Activated CD8-positive, alpha-beta memory T cell treated with anti-CD3 and anti-CD28 coated beads for 48 hours (primary cell): ENCODE measurements at places on chromosomes 4 and X.

DNA sequence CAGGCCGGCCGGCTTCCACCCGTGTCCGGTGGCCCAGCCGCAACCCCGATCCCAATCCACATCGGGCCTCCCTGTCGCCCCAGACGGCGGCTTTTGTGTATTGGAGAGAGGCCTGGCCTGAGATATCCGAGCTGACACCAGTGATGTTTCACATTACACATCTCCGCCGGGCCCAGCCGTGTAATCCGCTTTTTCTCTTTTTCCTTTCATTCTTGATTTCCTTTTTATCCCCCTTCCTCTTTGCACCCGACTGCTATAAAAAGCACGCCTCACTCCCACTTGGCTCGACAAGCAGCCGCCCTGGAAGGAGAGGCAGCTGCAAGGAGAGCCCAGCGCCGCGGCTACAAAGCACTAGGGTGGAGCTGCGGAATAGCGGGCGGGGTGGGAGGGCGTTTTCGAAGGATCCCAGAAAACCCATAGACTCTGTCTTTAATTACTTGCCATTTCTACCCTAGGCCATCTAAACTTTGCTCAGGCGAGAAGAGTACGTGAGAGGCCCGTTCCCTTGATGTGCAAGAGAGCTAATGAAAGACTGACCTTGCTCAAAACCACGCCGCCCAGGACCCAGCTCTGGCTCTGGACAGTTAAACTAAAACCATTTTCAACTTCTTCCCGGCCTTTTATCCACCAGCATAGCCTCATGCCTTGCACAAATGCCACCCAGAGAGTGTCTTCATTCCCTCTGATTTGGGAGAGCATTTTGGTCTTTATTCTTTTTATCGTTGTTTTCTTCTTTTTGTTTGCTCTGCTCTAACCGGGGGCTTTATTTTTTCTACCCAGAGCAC, 3.2 kb downstream of the PITX2 start:
- no peak for DNase-seq

- DNase-seq, result no peak
These were observed 191.1 kb downstream of the KCTD8 start for GRCh38 chr4:44257461-44257860.

DNA sequence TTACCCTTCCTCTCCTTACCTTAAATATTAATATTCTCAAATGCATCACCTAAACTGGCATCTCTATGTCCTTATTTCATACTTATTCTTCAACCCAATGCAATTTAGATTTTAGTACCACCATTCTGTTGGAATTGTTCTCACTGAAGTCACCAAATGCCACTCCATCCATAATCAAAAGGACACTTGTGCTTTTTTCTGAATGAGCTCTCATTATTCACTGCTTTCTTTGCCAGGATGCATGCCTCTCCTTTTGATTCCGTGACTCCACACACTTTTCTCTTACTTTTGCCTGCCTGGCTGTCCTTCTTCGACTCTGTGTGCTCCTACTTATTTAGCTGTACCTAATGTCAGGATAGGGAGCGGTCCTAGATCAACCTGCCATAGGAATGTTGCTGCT, 633.1 kb upstream of the BOD1L1 start:
- DNase-seq, result no peak

DNA sequence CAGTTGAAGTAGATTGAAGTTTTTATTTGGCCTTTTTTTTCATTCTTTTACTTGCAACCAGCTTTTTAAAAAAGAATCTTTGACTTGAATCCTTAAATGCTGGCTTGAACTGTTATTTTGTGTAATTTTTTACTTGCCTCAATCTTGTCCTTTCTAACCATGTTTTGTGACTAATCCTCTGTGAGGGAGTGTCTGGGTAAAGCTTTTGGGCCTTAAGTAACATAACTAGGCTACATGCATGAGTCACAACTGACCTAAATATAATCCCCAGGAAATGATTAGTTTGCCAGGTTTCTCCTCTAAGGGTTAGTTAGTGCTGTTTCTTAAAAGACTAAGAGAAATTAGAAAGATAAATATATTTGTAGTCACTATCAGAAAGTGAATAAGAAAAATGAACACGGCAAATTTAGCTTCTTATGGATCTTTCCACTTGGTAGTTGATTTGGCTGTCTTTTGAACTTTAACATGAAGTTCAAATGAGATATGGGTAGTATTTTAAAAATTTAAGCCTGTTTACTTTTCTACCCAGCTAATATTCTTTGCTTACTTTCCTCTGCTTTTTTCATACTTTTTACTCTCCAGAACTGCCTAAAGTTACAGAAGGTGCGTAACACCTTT, 13.0 kb downstream of the EXOC1 start:
- no peak for DNase-seq

DNA sequence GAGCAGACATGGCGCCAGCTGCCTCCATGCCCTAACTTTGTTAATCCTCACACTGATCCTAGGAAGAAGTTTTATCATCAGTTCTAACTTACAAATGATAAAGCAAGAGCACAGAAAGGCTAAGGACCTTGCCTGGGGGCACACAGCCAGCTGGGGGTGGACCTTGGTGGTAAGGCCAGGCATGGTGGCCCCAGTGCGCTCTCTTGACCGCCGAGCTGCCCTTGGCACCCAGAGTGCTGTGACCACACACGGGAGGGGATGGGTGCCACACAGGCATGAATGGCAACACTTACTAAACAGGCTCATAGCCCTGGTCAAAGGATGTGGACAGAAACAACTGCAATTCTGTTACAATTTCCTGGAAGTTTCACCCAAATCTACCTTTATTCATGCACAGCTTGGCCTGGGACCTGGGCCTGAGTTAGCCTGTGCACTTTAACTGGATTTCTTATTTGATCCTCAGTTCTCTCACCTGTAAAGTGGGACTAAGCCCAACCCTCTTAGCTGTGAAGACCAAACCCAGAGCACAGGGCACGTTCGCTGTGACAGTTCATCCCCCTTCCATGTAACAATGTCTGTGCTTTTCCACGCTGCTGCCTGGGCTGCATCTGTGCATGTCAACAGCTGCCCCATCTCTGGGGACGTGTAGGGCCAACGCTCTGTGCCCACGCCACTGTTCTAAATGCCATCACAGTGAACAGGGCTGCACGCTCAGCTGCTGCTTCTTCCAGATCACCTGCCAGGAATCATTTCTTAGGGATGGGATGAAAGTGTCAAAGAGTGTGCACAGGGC, 44.8 kb downstream of the ACOX3 start:
- no peak for DNase-seq

DNA sequence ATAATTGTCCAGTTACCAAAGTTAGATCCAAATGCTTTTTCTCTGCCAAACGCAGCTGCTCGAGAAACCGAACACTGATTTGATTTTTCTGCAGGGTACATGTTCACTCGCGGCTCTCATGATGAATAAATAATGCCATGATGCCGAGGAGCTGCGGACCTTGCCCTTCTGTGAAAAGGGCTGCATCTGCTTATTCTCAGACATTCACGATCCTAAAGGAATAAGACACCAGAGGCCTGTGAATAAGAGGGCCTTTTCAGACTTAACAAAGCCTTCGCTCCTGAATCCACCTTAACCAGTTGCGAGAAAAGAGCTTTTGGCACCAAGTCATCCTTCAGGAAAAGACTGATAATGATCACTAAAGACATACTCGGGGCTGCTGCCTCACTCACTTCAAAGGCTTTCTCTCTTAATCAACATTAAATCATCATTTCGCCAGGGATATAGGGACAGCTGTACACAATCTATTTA, 147.5 kb downstream of the FBXO8 start:
- DNase-seq, result no peak

DNA sequence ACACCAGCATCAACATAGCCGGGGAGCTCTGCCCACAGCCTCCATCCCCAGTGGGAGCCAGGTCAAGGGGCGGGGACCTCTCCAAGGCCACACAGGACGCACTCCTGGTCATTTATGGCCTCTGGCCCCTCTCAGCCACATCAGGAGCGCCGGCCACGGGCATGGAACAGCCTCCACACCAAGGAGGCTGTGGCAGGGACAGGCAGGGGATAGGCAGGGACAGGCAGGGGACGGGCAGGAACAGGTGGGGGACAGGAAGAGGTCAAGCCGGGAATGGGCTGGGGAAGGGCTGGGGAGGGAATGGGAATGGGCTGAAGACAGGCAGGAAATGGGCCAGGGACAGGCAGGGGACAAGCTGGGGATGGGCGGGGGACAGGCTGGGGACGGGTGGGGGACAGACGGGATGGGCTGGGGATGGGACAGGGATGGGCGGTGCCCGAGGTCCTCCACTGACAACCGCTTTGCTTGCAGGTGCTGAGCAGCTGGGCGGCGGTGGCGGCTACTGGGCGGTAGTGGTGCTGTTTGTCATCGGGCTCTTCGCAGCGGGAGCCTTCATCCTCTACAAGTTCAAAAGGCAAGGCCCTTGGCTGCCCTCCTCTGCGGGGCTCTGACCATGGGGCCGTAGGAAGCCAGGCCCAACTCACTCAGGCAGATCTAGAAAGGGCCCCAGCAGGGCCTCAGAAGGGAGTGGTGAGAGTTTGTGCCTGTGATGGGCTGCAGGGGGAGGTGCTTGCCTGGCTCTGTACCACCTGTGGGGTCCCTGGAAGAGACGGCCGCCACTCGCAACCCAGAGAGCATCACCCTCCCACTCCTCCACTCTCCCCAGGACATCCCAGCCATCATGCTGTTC, 205.6 kb downstream of the AFAP1 start:
- no peak for DNase-seq

- DNase-seq, result no peak
These were observed 56.2 kb upstream of the MAPK10 start for GRCh38 chr4:86416081-86416480.

DNA sequence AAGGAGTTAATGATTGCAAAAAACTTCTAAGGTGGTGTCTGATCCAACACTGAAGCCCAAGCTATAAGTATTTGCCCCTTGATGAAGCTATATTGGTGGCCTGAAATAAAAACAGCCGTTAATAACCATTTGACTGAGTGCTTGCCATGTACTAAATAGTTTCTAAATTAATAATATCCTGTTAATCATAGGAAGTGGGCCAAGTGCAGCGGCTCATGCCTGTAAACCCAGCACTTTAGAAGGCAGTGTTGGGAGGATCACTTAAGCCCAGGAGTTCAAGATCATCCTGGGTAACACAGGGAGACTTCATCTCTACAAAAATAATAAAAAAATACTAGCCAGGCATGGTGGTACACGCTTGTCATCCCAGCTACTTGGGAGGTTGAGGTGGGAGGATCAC, 8.3 kb downstream of the NDP start:
- no peak for DNase-seq

GRCh38 chr4:37904824-37905223, 13.9 kb downstream of the TBC1D1 start:
- DNase-seq, result no peak

- DNase-seq, result no peak
These were observed 130.0 kb downstream of the ZAR1 start for GRCh38 chr4:48620093-48620492.

GRCh38 chrX:111338095-111338698, 67.9 kb upstream of the CAPN6 start:
- no peak for DNase-seq

DNA sequence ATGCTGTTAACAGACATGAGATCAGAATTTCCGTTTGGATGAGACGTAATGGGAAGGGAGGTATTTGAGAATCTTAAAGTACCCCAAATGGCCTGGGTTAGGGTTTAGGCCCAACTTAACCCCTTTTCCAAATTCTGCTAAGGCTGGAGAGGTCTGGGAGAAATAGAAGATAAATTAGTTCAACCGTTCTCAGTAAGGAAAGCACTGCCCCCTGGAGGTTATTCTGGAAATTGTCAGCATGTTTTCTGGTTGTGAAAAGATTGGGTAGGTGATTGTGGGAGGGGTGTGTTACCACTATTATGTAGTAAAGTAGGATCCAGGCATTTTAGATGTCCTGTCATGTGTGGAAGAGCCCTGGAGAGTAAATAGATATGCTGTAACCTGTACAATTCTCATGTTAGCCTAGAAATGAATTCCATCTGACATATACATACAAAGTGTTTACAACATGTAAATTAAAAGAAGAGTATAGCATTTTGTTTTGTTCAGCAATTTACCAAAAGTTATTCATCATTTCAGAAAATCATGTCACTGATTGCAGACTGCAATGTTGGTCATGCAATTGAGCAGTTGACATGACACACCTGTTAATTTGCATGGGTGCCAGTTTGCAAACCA, 26.8 kb upstream of the GRXCR1 start:
- DNase-seq, result peak; percentile 24

- DNase-seq, result no peak
These were observed 2.9 kb downstream of the IDH3G start for GRCh38 chrX:153791104-153791852.

GRCh38 chr4:3480528-3481112, 17.5 kb downstream of the DOK7 start:
- DNase-seq, result peak; percentile 53

GRCh38 chr4:37675587-37676290, 10.4 kb downstream of the RELL1 start:
- DNase-seq, result no peak

DNA sequence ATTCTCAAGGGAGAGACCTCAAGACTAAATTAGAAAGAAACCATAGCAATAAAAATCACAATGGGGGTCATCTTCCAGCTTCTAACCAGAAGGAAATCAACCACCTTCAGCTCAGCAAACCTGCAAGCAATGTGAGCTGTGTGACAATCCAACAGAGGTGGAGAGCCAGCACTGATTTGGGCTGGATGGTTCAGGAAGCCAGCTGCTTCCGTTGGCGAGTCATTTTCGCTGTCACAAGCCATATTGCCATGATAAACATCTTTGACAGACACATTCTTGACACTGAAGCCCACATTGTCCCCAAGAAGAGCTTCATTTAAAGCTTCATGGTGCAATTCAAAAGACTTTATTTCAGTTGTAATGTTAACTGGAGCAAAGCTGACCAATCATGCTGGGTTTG, 22.7 kb downstream of the F8A1 start:
- DNase-seq, result no peak

GRCh38 chr4:129364747-129365452, 268.9 kb downstream of the C4orf33 start:
- DNase-seq, result no peak

GRCh38 chr4:71261633-71262121, 77.1 kb upstream of the SLC4A4 start:
- DNase-seq, result no peak

DNA sequence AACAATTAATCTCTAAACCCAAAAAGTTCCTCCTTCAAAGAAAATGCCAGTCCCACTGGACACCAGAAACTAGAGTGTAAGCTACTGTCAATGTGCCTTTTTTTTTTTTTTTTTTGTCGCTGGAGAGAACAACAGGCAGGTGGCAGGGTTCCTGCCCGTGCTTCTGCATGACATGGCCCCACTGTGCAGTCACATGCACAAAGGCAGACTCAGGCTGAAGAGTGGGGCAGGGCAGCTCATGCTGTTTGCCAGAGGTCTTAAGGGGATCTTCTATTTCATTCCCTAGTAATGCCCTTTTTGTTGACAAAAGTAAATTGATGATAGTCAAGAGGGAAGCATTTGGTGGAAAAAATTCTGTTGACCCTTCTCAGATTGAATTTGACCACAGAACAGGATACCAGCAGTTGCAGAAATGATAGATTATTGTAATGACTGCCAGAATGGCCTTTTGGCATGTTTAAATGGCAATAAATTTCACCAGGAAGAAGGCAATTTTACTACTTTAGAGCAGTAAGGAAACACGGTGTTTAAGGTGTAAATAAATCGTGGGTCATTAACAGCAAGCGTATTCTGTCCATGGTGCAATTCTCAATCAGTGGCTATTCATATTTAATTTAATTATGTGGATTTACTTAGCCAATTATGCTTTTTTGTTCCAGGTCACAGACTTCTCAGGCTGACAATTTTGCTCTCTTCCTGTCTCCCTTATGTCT, 80.9 kb downstream of the NKX6-1 start:
- DNase-seq, result no peak

- DNase-seq, result no peak
These were observed 66.8 kb downstream of the RAPGEF2 start for GRCh38 chr4:159169404-159170302.

- DNase-seq, result no peak
These were observed 13.7 kb upstream of the RASGEF1B start for GRCh38 chr4:81485310-81485980.

- DNase-seq, result no peak
These were observed 52.2 kb downstream of the NALF2 start for GRCh38 chrX:69556060-69557011.
